Cardiac ventricle fibroblast (primary cell): ENCODE measurements at places on chromosomes 6 and 20. TPM values are rescaled to one million over a fixed set of nuclear protein-coding genes. Genes with fewer than 3 reads are reported as not detected.

The PTPRT gene
- 0.05 TPM in 1 of 2 replicates, not detected in the other for total RNA-seq

The CLPSL2 gene
- not detected in 2 replicates for total RNA-seq

The ADAM33 gene
- 14.1 and 14.8 TPM in 2 replicates for total RNA-seq

The KCNK16 gene
- total RNA-seq, result not detected in 2 replicates

The NMBR gene
- not detected in 2 replicates for total RNA-seq
